ENCODE measurements at places on chromosomes 5 and 9.

GRCh38 chr5:99005506-99005905, 76.7 kb upstream of the CHD1 start:
- no peak for DNase-seq

GRCh38 chr9:131594906-131595665, 49.8 kb downstream of the PRRT1B start:
- DNase-seq, result no peak

- DNase-seq, result no peak
These were observed 61.5 kb upstream of the RARS1 start for GRCh38 chr5:168424594-168425323.

DNA sequence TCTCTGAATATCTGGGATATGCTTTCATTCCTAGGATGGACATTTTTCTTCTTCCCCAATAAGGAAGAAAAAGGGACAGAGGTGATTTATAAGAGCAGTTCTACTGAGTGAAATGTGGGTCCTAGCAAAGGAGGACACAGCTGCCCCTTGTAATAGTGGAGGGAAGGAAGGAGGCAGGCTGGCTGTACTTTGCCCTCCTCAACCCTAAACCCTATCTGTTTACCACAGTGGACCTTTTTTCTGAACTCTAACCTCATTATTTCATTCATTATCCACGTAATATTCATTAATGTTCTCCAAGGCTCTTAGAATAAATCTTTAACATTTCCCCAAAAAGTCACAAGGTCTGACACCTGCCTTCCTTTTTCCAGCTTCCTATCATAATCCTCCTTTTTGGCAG, 37.8 kb downstream of the GHR start:
- no peak for DNase-seq

DNA sequence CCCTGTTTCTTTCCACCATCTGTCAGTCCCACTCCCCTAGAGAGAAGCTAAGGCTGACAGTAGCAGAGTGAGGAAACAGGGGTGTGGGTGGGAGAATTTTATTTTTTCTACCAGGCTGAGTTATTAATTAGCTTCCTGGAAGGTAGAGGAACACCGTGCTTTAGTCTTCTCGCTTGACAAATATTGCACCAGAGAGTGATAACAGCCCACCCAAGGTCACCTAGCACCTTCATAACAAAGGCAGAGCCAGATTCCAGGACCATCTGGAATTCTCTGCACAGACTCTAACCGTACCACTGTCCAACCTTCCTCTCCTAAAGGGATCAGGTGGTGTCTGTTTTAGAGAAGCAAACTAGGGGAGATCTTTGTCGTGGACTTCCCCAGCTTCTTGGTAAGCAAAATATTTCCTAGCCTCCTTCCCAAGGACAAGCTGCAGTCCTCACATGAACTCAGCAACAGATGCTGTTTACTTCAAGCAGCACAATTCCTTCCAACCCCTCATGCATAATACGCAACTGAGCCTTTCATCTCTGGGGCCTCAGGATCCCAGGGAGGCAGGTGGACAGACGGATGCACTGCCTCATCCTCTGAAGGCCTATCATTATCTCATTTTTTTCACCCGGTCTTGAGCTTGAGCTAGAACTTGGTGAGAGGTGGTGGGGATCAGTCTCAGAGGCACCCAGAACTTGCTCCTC, 308.7 kb upstream of the BRINP1 start:
- no peak for DNase-seq

DNA sequence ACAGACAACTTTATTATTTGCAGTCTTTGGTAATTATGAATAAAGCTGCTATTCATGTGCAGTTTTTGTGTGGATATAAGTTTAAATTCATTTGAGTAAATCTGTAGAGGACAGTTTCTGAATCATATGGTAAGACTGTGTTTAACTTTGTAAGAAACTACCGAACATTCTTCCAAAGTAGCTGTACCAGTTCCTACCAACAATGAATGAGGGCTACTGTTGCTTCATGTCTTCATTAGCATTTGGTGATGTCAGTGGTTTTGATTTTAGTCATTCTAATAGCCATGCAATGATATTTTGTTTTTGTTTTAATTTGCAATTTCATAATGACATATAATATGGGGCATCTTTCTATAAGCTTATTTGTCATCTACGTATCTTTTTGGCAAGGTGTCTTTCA, 501.3 kb upstream of the RORB start:
- no peak for DNase-seq

GRCh38 chr5:142748568-142749249, 21.5 kb upstream of the ARHGAP26 start:
- DNase-seq, result no peak

GRCh38 chr5:89638871-89639270, 755.9 kb upstream of the MEF2C start:
- no peak for DNase-seq

DNA sequence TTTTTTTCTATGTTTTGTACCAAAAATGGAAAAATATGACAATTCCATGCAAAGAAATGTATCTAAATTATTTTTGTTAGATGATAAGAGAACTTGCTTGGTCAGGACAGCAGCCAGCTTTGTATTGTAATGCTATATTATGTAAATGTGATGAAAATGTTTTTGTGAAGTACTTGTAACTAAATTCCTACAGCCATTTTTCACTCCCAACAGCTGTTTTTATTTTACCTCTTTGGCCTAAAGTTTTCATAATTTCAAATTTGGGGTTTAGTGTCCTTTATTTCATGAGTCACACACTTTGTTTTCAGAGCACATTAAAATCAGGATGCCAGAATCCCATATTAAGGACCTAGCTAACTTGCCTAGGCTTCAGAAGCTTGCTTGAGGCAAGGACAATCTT, 64.1 kb downstream of the WDR41 start:
- no peak for DNase-seq

DNA sequence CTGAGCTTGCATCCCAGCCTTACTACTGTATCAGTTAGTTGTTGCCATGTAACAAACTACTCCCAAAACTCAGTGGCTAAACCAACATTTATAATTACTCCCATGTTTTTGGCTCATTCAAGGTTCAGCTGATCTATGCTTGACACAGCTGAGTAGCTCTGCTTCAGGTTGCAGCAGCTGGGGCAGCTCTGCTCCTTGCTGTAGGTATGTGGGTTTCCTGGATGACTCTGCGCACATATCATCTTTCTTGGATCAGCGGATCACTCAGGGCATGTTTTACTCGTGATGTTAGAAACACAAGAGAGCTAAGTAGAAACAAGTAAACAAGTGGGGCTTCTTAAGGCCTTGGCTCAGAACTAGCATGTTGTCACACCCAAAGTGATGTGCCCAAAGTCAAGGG, 15.1 kb downstream of the TEK start:
- no peak for DNase-seq

DNA sequence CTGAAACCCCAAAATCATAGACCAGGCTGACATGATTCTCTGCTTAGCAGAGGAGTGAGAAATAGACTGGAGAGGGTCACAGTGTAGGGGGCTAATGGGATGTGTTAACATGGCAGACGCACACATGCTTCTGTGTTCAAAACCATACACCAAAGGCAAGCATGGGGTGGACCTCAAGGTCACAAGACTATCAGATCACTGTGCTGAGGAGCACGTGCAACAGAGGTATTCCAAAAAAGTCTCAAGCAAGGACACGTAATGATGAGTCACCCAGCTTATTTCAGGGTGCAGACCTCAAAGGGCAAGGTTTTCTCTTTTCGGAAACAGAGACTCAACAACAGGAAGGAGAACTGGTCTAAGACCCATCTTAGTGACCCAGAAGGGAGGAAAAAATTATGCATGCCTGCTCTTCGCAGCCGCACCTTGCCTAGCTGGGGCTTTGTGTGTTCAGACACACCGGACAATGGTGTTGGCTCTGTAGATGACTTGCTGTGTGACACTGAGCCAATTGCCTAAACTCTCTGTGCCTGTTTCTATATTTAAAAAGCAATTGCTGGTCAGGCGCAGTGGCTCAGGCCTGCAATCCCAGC, 20.3 kb downstream of the WHRN start:
- no peak for DNase-seq

- DNase-seq, result no peak
These were observed 279.8 kb upstream of the POU5F2 start for GRCh38 chr5:94021246-94021645.

GRCh38 chr5:67900514-67900913, 315.0 kb upstream of the PIK3R1 start:
- no peak for DNase-seq

GRCh38 chr5:56302027-56302426, 68.9 kb upstream of the ANKRD55 start:
- no peak for DNase-seq
